ENCODE measurements at places on chromosomes 5 and 9. TPM values are rescaled to one million over a fixed set of nuclear protein-coding genes. Genes with fewer than 3 reads are reported as not detected.

The SMIM33 gene
- not detected for total RNA-seq

The DBH gene
- total RNA-seq, result not detected

The FST gene
- total RNA-seq, result 91.1 TPM

The CTNNA1 gene
- 275 TPM for total RNA-seq

The SLC1A1 gene
- 28.7 TPM for total RNA-seq

The SV2C gene
- not detected for total RNA-seq

The NR4A3 gene
- total RNA-seq, result 0.37 TPM

The FOXD4L5 gene
- not detected for total RNA-seq

The FCN2 gene
- total RNA-seq, result not detected

The TOR4A gene
- total RNA-seq, result 16.0 TPM

The C9orf78 gene
- total RNA-seq, result 22.8 TPM

The LCN1 gene
- total RNA-seq, result not detected

The ADAMTS16 gene
- total RNA-seq, result 2.9 TPM

The IFNE gene
- total RNA-seq, result 10.6 TPM

The SLC27A6 gene
- total RNA-seq, result under 0.01 TPM

All from subcutaneous preadipocyte (primary cell).